ENCODE measurements at places on chromosomes 4 and X. TPM values are rescaled to one million over a fixed set of nuclear protein-coding genes. Genes with fewer than 3 reads are reported as not detected.

DNA sequence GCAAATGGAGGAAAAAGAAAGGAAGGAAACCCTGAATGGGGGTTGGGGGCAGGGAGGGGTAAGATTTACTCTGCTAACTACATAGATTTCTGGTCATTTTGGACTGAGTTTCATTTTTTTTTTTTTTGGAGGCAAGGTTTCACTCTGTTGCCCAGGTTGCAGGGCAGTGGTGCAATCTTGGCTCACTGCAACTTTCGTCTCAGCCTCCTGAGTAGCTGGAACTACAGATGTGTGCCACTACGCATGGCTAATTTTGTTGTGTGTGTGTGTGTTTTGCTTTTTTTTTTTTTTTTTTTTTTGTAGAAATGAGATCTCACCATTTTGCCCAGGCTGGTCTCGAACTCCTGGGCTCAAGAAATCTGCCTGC, 223.5 kb downstream of the APBB2 start:
- no peak for DNase-seq

- DNase-seq: no peak
These were observed 372.6 kb downstream of the BCOR start for GRCh38 chrX:39725114-39725513.

DNA sequence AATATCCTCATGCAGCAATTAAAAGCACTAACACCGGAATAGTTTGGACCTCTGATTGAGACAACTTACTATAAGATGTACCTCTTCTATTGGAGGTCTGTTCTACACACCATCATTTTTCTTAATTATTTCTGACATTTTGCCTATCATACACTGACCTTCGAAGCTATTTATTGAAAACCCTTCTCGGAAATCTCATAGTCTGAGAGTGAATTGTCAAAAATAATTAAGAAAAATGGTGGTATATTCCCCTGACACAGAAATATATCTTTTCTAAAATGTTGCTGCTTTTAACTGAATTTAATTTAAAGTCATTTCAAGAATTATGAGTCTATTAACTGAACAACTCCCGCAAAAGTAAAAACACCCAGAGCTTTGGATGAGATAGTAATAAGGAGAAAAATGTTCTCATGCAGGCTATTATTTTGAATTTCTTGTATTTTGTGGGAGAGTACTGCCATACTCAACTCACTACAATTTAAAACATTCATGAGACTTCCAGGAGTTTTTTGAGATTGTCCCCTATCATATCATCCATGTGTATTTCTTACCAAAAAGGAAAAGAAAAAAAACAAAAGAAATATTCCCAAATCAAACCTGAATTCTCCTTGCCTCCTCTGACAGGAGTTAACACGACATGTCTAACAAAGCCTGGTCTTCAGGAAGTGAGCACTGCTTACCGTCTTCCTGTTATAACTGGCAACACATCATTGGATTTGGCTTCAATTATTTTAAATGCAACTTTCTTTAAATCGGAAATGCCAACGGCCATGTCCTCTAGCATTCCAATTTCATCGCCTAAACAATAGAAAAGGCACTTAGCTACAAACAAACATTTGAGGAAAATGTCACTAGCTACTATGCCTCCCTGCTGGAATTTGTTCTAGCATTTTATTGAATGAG, 485.3 kb downstream of the IL15 start:
- no peak for DNase-seq

DNA sequence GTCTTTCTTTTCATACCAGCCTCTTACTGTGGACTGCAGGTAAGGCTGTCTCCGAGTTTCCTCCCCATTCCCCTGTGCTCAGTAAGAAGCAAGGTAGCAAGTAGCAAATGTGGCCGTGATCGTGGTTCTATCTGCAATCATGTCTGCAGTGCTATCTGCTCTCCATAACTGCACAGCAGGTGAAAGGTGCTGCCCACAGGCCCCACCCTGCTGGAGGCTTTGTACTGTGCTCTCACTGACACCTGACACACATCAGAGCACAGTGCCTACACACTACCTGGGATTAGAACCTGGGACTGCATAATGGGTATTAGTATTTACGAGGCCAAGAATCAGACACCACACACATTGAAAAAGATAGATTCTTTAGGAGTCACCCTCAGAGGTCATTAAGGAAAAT, 15.3 kb downstream of the PGRMC1 start:
- DNase-seq: no peak

GRCh38 chr4:53916431-53916889, 147.9 kb downstream of the CHIC2 start:
- DNase-seq: no peak

GRCh38 chr4:16819652-16820051, 78.8 kb downstream of the LDB2 start:
- DNase-seq: no peak

- DNase-seq: no peak
These were observed 30.7 kb upstream of the CBR4 start for GRCh38 chr4:169040559-169041261.

DNA sequence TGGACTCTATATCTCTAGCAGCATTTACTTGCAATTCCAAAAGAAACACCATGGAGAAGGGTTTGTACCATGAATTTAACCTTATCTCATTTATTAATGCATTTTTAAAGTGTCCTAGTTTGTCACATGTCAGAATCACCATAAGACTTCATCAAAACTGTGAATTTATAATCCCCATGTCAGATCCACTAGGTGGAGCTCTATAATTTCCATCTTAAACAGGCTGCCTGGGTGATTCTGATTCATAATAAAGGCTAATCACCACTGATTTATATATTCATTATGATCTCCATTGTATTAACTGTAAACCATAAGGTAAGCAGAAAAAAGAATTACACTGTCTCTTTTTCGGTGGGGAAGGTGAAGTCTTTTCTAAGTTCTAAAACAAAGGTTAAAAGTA, 4.0 kb downstream of the TCEAL2 start:
- DNase-seq: no peak

DNA sequence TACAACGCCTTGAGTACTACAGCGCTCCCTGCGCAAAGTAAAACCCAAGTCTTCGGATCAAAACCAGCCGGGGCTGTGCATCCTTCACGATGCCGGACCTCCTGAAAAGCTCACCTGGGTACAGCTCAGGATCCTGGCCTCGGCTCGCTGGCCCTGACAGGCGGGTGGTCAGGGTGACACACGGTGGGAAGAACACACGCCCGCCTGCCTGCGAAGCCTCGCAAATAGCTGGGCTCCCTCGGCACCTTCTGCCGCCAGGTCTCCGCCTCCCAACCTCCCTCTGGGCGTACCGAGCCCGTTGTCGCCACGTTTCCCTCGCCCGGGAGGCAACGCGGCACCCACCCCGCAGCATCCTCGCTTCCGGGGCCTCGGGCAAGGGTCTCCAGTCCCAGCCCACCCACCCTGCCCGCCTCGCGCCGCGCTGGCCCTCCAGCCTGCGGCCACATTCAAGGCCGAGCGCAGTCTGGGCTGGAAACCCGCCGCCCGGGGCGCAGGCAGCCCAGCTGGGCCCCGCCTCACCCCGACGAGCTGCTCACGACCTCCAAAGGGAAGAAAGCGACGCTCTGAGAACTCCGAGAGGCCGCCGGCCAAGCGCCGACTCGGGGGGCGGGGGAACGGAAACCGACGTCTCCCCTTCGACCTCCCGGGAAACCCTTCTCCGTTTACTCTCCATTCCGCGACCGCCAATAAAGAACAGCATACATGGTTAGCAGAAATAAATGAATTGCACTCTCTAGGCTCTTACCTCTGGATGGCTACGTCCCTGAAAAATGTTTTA, 511 bp downstream of the PPM1K start:
- DNase-seq: peak; percentile 71

- DNase-seq: no peak
These were observed 167.9 kb downstream of the CORIN start for GRCh38 chr4:47669946-47670345.

DNA sequence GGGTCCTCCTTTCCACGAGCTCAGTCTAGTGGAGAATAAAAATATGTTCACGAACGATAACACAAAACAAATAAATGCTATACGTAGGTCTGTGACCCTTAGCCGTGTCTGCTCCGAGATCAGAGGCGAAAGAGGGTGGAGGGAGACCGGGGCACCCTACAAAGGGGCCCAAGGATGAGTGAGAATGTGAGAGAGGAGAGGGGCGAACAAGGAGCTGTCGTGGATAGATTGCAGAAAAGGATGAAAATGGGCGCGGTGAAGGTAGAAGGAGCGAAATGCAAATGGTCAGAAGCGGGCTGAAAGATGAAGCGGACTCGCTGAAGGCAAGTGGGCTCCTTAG, 6.2 kb upstream of the ZBTB33 start:
- DNase-seq: no peak

DNA sequence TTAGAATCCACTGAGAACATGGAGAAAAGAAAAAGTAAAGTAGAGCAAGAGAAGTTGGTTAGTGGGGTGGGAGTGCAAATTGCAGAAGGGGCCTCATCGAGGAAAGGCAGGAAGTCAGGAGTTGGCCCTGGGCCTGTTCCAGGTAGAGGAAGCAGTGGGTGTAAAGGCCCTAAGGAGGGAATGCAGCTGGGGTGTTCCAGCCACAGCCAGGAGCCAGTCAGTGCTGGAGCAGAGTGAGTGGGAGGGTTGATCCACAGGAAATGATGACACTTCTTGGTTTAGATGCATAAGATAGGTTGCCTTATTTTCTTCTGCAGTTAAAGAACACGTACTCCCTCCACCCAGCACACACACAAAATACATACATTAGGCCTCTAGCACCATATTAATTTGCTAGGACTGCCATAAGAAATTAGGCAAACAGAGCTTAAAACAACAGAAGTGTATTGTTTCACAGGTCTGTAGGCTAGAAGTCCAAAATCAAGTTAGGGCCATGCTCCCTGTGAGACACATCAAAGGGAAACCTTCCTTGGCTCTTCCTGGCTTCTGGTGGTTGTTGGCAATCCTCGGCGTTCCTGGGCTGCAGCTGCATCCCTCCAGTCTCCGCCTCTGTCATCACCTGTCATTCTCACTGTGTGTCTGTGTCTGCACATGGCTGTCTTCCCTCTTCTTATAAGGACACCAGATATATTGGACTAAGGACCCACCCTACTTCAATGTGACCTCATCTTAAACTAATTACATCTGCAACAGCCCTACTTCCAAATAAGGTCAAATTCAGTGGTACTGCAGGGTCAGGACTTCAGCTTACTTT, 205.9 kb downstream of the AASDH start:
- DNase-seq: no peak

DNA sequence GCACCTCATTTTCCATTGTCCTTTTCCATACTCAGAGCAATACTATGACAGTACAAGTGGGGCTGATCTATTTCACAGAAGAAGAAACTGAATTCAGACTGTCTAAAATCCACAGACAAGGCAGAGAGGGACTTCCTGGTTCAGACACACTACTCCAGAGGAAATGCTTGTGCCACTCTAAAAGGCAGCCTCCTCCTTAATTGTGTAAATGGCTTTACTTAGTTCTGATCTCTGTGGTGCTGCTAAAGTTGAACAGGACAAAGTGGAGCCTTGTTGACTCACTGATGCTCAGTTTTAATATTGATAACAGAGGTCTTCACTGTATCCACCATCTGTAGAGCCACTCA, 122.4 kb downstream of the KIT start:
- DNase-seq: no peak

GRCh38 chrX:154373340-154374306, 811 bp downstream of the FLNA start:
- peak; percentile 78 for DNase-seq

DNA sequence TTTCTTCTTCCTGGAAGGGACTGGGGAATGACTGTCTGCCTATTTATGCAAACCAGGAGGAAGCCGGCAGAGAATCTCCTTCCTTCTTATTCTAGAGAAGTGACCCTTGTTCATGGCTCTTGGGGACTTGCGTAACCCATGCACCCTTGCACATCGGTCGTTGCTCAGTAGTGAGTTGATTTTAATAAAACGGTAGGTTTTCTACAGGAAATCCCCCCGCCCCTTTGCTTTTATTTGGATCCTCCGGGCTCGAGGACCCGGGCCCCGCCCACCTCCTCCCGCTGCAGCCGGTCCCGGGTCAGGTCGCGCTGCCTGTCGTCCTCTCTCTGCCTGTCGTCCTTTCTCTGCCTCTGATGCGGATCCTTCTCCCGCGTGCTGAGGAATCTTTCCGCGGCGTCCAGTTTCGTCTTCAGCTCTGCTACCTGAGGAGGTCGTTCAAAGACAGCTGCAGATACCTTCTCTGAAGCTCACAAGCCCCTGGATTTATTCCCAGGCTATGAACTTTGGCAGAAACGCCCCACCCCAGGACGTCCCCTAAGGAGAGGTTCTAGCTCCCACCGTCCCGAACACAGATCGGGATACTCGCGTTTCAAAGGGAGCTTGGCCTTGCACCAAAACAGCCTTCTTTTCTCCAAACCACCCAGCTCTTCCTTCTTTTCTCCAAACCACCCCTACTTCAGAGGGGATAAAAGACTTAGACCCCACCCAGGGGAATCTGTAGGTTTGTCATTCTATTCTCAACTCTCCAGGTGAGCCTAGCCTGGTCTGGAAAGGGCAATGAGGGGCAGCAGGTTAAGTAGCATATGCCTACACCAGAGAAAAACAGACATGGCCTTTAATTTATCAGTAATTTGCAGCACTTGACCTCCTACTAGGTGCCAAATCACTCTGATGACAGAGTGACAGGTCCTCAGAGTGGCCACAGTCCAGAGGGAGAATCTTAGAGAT, 7.0 kb downstream of the TNIP3 start:
- no peak for DNase-seq

GRCh38 chrX:3514996-3515395, 168.5 kb upstream of the MXRA5 start:
- DNase-seq: no peak

The BBS12 gene
- total RNA-seq: 3.6 TPM

The AFP gene
- not detected for total RNA-seq

The ZNF157 gene
- total RNA-seq: not detected

The CXCL3 gene
- not detected for total RNA-seq

The SLC4A4 gene
- total RNA-seq: 0.51 TPM

All from uterus (tissue), 4 donors.